ENCODE measurements at places on chromosomes 4 and X. TPM values are rescaled to one million over a fixed set of nuclear protein-coding genes. Genes with fewer than 3 reads are reported as not detected.

The NAP1L2 gene
- total RNA-seq, result 0.06 TPM

The TRAM1L1 gene
- 5.3 TPM for total RNA-seq

GRCh38 chrX:39000802-39001201 is 199.5 kb downstream of the MID1IP1 start:
- no peak for DNase-seq
- H3K36me3 ChIP-seq, result no peaks in the 10 kb centered on the region
- no peak overlapping the region for H3K27ac ChIP-seq
- H3K27me3 ChIP-seq, result no peaks in the 10 kb centered on the region
- H3K4me3 ChIP-seq, result no peak overlapping the region

- peak overlapping the region; percentile 46 for H3K27ac ChIP-seq
- no peaks in the 10 kb centered on the region for H3K27me3 ChIP-seq
- H3K4me3 ChIP-seq, result no peak overlapping the region
- no peaks in the 10 kb centered on the region for H3K36me3 ChIP-seq
Observed at GRCh38 chr4:123632693-123633030, 236.1 kb downstream of the SPRY1 start.

The SATL1 gene
- 0.18 TPM for total RNA-seq

The PHOX2B gene
- not detected for total RNA-seq

Data from SJSA1 (cell line).